ENCODE measurements at places on chromosomes 2 and 18.
A peak's percentile ranks its signal among the peaks of the same experiment; 100 is the strongest.

DNA sequence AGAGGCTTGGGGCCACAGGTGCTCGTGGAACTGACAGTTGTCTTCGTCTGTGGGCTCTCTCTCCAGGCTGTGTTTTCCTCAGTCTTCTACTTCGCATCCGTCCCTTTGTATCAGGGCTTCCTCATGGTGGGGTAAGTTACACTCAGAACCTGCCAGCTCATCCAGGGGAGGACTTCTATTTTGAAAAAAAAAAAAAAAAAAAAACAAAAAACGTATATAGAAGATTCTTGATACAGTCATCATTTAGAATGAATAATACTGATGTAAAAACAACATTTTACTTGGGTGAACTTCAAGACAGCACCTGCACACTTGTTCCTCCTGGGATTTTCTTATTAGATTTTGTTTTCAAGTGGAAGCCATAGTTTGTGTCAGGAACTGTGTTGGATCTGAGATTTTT lies 47.7 kb upstream of the NFATC1 start:
- no peak for DNase-seq

DNA sequence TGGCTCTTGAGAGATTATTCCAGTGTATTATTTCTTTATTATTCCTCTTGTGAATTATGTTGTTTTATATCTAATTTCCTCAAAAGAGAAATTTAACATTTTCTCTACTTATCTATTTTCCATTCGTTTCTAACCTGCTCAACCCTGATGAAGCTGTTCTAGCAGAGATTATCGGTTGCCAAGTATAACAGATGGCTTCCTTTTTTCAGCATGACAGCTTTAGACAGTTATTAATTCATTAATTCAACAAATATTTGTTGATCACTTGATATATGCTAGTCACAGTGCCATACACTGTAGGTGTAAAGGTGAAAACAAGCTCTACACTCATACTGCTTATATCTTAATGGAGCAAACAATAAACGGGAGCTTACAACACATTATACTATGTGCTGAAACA lies 137.9 kb upstream of the UBE2E3 start:
- no peak for DNase-seq

- peak; percentile 61 for DNase-seq
These were observed 32.9 kb downstream of the HS1BP3 start for GRCh38 chr2:20617892-20618467.

- DNase-seq, result peak; percentile 11
These were observed 225.9 kb upstream of the MGAT5 start for GRCh38 chr2:134027980-134028379.

- no peak for DNase-seq
These were observed 237.6 kb downstream of the ALPK2 start for GRCh38 chr18:58391231-58391825.

DNA sequence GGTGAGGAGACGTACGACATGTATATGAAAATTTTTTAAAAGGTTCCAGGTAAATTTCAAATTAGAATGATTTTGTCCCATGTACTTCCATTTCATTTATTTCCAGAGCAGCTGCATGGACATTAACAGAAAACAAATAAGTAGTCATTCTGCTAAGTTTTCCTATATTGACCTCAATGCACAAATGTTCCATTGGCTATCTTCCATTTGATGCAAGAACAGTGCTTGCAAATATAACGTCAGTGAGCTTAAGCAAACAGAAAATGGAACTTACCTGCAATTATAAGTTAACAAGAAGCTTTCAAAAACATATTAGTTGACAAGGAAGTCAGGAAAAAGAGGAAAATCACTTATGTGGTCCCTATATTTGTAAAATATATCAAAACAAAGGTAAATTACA lies 16.6 kb downstream of the PAIP2B start:
- no peak for DNase-seq

GRCh38 chr2:239457586-239458445 lies 57.0 kb upstream of the HDAC4 start:
- no peak for DNase-seq

DNA sequence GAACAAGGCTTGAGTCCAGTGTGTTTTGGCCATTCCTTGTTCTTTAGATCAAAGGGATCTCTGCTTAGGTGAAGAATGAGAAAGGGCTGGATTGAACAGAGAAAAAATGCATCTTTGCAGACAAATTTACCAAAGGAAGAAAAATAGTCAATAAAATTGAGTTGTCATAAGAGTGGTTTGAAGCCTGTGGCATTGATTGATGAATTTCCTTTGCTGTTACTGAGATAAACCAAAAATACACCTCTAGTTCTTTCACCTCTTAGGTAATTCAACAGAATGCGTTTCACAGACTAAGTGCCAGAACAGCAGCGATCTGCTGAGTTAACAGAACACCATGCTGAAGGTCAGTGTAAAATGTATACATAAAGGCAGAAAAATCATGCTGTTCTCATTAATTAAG lies 96.8 kb downstream of the SPHKAP start:
- no peak for DNase-seq

- DNase-seq, result no peak
These were observed 101.7 kb upstream of the PGAP1 start for GRCh38 chr2:197028230-197028629.

GRCh38 chr2:199847181-199847864 lies 3.7 kb downstream of the FTCDNL1 start:
- DNase-seq, result no peak

DNA sequence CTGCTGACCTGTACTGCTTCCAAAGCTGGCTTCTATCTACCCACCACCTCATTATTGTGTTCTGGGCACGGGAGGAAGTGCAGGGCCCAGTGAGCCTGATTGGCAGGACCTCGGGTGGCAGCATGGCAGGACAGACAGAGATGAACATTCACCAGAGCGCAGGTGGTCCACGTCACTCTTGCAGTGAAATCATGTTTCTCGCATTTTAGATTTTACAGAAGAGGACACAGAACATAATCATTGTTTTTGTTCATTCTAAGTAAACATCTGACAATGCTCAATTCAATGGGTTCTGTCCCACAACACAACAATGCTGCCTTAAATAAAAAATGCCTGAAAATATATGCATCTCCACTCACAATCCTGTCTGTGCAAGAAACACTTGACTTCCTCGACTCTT lies 11.5 kb upstream of the BIN1 start:
- DNase-seq, result no peak

DNA sequence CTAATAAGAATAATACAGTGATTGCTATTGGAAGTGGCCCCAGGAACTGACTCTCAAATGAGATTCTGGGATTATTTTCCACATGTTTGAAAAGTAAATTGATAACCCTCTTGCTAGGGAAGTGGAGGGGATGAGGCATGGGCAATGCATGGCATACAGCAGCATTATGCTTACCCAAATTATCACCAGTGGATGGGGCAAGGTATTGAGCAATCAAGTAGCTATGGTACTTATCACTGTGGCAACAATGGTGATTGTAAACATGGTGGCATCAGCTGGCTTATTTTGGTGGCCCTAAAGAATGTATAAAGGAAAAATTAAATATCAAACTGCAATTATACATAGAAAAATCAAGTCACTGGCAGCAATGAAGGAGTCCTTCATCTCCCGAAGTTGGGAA lies 155.1 kb downstream of the FIGN start:
- no peak for DNase-seq

DNA sequence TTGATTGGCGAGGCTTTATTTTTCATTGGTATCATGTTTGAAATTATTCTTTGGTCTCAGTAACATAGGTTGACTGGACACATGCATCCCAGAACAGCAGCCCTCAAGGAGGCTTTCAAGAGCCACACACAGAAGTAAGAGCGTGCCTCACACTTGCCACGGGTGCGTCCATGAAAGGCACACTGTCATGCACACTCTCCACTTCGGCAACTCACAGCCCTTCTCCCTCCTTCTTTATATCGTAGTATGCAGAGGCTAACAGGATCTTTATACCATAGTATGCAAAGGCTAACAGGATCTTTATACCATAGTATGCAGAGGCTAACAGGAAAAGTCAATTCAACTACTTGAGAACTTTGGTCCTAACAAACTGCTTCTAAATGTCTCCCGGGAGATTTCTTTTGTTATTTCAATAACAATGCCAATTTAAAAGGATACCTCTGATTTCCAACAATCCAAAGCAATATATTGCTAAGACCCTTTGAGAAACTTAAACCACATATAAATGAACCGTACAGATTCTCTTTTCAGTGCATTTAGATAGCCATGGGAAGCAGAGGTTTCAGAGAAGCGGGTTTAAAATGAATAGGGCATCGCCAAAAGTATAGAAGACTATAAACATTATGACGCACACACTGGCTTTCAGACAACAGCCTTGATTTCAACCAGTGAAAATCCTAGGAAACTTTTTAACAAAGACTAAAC lies 26.5 kb upstream of the ZNF516 start:
- DNase-seq, result no peak

DNA sequence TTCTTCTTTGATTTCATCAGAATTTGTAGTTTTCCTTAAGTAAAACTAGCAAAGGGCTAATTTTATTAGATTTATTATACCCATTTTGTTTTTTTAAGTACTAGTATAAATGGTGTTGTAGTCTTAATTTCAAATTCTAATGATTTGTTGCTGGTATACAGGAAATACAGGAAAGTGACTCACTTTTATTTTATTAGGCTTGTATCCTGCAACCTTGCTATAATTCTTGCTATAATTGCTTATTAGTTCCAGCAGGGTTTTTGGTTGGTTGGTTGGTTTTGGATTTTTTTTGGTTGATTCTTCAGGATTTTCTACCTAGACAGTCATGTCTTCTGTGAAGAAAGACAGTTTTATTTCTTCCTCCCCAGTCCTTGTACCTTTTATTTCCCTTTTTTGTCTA lies 110.6 kb upstream of the IL1R2 start:
- DNase-seq, result no peak

GRCh38 chr18:12257996-12258718 lies 4.0 kb downstream of the CIDEA start:
- no peak for DNase-seq

DNA sequence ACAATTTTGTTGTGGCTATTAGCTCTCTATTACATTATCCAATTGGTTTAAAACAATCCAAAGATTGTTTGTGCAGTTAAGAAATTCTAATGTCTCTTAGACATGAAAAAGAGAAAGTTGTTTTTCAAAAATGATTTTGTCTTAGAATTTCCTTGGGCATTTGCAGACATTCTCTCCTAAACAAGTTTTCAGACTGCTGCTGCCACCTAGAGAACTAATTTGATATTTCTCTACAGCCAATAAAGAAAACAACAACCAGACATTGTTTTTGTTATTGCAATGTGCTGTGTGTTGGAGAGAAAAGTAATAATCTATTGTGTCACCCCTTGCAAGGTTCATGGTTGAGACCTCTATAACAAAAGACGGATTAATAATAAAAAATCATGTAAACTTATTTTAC lies 119.0 kb upstream of the SYT4 start:
- peak; percentile 6 for DNase-seq

DNA sequence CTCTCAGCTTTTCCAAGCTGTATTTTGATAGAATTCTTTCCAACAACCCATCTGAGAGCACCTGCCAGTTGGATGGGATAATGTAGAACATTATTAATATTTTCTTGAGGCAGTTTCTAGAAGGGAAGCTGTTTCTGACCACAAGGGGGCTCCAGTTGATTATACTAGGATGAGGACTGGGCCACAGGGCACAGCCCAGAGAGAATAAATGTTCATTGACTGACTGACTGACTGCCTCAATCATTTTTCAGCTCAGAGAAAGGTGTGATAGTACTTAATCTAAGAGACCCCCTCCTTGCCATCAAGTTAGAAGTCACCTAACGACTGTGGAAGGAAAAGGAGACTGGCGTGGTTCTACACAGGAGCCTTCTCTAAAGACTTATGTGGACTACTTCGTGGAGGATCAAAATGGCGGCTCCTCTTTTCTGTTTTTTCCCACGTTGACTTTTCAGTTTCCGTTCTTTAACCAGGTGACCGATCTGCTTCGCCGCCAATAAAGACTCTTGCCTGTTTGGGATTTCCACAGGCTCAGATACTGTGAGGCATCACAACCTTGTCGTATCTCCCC lies 31.9 kb upstream of the CREG2 start:
- peak; percentile 66 for DNase-seq

GRCh38 chr2:54839461-54840255 lies 116.2 kb downstream of the EML6 start:
- DNase-seq, result no peak

DNA sequence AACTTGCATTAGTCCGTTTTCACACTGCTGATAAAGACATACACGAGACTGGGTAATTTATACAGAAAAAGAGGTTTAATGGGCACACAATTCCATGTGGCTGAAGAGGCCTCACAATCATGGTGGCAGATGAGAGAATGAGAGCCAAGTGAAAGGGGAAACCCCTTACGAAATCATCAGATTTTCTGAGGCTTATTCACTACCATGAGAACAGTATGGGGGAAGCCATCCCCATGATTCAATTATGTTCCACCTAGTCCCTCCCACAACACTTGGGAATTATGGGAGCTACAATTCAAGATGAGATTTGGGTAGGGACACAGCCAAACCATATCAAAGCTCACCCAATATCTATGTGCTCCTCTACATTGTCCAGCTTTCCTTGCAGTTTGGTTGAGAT lies 16.0 kb upstream of the SERPINE2 start:
- DNase-seq, result no peak

DNA sequence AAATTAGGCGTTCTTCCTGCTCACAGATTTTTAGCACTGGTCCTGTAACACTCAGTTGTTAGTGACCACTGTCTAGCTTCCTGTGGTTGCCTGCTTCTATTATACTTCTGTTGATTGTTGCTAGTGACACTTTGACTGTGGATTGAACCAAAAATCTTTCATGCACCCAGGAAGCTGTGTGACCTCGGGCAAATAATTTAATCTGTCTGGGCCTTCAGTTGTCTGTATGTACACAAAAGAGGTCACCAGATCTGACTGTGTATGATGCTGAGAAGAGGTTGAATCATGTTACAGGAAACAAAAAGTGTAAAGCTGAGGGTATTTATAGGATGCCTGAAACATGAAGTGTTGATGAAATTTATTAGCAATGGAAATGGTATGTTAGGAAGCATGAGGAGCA lies 12.7 kb downstream of the ICOS start:
- DNase-seq, result no peak

DNA sequence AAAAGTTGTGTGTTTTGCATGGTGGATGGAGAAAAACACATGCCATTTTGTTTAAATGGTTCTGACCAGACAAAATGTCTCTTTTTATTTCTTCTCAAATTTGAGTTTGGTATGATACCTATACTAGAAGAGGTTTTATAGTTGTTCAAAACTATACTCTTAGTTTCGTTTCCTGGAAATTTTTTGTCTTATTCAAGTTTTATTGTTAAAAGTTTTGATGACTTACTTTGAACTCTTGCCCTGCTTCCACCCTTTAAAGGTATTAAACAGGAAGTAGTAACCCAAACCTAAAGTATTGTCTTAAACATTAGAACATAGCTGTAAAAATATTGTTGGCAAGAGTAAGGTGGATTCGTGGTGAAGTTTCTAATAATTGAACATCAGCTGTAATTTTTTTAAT lies 98.2 kb downstream of the BABAM2 start:
- no peak for DNase-seq
